ENCODE measurements at places on chromosomes 6 and 20.

DNA sequence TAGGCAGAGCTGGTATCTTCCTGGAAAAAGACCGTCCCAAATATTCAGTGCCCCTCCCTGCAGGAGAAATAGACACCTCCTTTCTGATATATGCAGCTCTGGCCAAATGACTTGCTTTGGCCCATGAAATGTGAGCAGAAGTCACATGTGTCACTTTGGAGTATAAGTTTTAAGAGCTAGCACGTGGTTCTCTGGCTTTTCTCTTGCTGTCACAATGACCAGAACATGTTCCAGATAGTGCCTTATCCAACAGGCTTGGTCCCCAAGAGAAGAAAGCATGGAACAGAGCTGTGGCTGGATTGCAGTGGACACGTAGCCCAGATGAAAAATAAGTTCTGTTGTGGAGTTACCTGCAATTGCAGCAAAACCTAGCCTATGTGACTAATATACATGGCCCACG lies 40.4 kb downstream of the UNC5CL start:
- DNase-seq: no peak

GRCh38 chr6:166715065-166715464 lies 88.0 kb upstream of the RPS6KA2 start:
- DNase-seq: no peak

DNA sequence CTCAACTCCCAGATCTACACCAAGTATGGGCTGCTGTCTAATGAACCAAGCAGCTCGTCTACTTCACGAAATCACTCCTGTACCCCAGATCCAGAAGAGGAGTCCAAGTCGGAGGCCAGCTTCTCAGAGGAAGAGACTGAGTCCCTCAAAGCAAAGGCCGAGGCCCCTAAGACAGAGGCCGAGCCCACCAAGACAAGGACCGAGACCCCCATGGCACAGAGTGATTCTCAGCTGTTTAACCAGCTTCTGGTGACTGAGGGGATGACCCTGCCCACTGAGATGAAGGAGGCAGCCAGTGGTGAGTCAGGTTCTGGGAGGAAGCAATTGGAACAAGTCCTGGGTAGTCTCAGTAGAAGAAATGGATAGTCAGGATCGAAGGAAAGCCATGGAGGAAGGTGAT lies 5.8 kb downstream of the CUL9 start:
- DNase-seq: no peak

DNA sequence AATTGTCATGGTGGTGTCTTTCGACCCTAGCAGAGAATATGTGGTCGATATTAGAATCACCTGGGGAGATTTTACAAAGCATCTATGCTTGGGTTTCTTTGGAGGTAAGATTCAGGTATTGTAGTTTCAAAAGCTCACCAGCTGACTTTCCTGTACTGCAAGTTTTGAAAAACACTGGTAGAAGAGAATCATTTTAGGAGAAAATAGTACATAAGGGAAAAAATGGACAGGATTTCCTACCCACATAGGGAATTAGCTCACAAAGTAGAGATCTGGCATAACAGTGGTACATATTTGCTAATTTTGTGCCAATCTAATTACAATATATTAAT lies 27.4 kb upstream of the ABT1 start:
- DNase-seq: no peak

DNA sequence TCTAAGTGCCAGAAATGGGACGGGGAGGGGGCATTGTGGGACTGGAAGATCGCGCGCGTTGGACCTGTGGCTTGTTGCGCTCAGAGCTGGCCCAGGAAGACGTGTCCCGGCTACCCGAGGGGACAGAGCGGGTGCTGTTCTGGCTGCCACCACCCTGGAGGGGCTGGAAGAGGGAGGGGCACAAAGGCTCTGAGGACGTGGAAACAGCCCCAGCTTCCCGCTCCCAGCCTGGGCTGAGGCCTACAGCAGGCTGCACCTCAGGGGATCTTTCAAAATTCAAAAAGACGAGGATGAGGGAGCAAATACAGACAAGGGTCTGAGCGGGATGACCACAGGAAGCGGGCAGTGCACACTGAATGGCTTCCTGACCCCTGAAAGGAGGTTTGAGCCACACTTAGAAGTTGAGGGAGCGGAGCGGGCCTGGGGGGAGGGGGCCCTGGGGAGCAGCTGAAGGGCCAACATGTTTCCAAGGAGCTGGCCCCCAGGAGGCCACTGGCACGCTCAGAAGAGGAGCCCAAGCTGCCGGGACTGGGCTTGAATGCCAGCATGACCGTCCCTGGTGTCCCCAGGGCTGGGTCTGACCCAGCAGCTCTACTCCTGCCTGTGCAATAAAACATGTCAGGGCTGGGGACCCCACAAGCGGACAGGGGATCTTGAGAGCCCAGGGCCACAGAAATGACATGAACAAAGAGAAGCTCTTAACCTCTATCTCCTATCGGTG lies 1.3 kb downstream of the OXT start:
- no peak for DNase-seq

GRCh38 chr6:93721386-93722048 lies 302.2 kb upstream of the EPHA7 start:
- no peak for DNase-seq

DNA sequence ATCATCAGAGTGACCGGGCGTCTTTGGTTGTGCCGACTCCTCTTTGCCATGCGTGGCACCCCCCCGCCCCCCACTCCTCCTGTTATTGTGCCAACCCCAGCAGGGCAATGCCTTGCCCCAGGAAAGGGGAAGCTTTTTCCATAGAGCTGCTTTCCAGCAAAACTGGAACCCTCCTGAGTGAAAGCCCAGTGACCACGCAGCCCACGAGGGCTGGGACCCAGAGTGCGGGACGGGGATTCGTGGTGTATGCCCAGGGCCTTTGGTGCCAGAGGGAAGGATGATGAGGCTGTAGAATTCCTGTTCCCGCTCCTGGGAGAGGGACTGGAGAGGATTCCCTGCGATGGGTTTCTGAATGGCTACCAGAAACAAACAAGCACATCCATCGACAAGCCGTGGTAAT lies 116.8 kb upstream of the BACH2 start:
- DNase-seq: no peak

GRCh38 chr6:111585241-111585973 lies 20.3 kb downstream of the TRAF3IP2 start:
- no peak for DNase-seq

GRCh38 chr6:37060195-37060559 lies 54.7 kb downstream of the FGD2 start:
- no peak for DNase-seq

- peak; percentile 7 for DNase-seq
These were observed 522 bp upstream of the EPB41L1 start for GRCh38 chr20:36153736-36154699.

GRCh38 chr6:11236915-11237314 lies 4.4 kb upstream of the NEDD9 start:
- DNase-seq: no peak

DNA sequence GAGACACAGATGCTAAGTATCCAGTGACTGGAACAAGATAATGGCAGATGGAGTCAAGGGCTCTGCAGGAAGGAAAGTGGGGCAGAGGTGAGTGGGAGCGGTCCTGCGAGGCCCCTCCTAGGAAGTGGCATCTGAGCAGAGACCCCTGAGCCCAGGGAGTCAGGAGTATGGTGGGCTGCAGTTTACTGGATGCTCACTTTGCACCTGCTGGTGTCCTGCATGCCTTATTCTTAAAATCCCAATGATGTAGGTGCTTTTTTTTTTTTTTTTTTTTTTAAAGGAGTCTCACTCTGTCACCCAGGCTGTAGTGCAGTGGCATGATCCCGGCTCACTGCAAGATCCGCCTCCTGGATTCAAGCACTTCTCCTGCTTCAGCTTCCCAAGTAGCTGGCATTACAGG lies 5.6 kb downstream of the CEBPB start:
- DNase-seq: no peak

GRCh38 chr20:46174469-46175126 lies 56.5 kb downstream of the CD40 start:
- DNase-seq: peak; percentile 23

GRCh38 chr20:56788041-56788670 lies 159.1 kb downstream of the TFAP2C start:
- DNase-seq: no peak

Measured in activated CD8-positive, alpha-beta memory T cell treated with anti-CD3 and anti-CD28 coated beads for 48 hours (primary cell).